ENCODE measurements at places on chromosomes 7 and 10.

GRCh38 chr7:330511-331230, 40.7 kb downstream of the FOXL3 start:
- no peak for DNase-seq

DNA sequence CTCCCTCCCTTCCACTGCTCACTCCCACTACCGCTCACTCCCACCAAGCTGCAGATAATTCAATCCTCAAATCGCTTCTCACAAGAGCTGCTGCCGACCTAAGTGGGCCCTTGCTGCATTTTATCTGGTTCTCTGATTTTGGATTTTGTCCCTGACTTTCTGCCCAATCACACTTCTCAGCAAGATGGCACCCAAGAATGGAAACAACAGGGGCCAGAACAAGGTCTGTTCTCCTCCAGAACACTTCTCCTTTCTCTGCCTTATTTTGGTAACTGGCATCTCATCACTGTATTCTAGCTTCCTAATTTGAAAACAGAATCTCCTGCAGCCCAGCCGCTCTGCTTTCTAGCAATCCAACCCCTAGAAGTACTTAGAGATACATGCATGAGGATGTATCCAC, 172.8 kb downstream of the GRID1 start:
- DNase-seq, result no peak

DNA sequence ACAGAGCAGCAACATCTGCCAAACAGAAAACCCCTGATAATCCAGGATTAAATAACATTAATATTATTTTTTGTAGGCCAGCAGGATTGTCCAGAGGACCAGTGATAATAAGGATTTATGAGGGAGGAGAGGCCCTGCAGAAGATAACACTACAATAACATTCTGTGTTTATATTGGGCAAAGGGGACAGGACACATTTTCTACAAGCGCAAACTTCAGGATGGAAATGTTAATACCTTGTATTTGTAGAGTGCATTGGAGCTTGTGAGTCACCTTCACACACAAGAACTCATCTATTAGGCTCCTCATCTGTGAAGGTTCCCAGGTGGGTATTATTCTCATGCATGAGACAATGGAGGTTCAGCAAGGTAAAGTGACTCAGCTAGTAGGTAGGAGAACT, 51.0 kb downstream of the BAMBI start:
- no peak for DNase-seq

DNA sequence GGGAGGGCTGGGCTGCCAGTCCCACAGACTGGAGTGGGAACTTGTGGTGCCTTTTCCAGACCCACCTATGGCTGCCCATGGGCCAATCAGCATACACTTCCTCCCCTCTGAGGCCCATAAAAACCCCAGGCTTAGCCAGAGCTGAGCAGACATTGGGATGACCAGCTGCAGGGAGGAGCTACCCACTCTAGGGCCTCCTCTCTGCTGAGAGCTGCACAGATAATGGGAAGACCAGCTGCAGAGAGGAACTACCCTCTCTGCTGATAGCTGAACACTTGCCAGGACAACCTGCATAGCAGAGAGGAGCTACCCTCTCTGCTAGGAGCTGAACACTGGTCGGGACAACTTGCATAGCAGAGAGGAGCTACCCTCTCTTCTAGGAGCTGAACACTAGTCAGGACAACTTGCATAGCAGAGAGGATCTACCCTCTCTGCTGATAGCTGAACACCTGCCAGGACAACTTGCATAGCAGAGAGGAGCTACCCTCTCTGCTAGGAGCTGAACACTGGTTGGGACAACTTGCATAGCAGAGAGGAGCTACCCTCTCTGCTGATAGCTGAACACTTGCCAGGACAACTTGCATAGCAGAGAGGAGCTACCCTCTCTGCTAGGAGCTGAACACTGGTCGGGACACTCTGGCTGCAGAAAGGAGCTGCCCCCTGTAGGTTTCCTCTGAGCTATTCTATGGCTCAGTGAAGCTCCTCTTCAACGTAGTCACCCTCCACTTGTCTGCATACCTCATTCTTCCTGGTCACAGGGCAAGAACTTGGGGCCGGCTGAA, 88.3 kb upstream of the CACUL1 start:
- no peak for DNase-seq

- DNase-seq, result no peak
Measured at GRCh38 chr7:94250124-94250523, 144.6 kb upstream of the COL1A2 start.

- no peak for DNase-seq
Measured at GRCh38 chr10:24561453-24561852, 162.2 kb downstream of the ARHGAP21 start.
